GM04504 (cell line): ENCODE measurements at places on chromosomes 5 and 9.

GRCh38 chr9:69325409-69326212 is 596 bp downstream of the ENTREP1 start:
- no peak for DNase-seq

GRCh38 chr5:115600766-115601165 is 1.5 kb downstream of the TICAM2 start:
- DNase-seq: no peak

DNA sequence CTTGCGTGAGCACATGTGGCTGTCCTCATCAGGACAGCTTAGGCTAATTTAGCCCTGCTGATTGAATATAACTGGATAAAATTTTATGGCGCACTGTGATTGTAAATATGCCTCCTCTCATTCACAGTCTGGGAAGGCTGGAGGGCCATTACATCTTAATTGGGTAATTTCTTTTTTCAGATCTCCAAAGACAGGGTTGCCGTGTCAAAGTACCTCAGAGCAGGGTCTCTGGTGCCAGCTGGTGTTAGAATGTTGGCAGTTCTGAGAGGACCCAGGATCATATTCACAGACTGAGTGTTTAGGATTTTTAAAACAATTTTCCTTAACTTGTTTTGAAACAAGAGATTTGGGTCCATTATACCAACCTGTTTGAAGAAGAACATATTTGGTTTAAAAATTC is 455.7 kb upstream of the TLE4 start:
- no peak for DNase-seq

DNA sequence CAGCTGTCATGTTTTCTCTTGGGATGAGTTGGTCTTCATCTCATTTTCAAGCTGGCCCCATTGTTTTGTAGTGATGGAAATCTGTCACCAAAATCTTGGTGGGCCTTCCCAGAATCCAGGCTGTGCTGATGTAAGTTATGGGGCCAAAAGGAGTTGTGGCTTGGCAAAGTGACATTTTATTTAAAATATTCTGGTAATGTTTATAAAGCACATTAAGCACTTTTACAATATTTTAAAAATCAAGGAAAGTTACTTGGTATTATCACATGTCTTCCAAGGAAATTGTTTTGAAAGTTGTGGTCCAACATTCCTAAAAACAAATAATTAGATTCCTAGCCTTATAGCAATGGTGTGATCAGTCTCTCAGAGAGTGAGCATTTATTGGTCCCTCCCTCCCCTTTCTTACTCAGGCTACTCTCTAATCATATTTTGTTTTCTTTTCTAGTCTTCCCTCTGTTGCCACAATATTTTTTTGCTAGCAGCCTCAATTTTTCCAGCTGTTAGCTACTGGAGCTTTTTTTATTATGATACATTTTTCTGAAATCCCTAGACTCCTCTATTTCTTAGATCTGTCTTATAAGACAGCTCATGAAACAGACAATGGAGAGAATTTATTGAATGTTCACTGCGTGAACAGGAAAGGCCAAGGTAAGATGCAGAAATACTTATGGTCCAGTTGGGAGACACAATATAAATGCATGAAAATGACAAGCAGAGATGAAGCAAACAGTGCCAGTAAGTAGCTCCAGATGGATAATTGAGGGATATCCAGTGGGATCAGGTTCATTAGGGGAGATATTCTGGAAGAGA is 408.1 kb upstream of the ZNF608 start:
- DNase-seq: no peak

- no peak for DNase-seq
These were observed 20.6 kb upstream of the C5orf24 start for GRCh38 chr5:134825212-134825611.

DNA sequence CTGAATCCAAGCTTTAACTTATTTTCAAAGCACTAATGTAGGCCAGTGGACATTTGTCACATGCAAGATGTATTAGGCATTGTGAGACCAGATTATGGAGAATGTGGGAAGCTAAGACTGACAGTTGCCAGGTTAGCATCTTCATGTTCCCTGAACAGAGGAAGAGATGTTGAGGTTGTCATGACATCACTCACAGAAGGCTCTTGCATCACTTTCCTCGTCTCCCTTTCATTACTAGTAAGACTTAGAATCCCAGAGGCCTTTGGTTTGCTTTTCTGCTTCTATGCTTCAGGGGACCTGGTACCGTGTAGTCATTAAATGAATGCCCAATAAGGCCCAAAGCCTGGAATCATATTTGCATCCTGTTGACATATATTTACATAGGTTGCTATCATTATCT is 76.4 kb upstream of the RPS23 start:
- no peak for DNase-seq

- no peak for DNase-seq
These were observed 52.2 kb upstream of the NRARP start for GRCh38 chr9:137354153-137354844.

GRCh38 chr5:155947394-155948062 is 379.4 kb upstream of the SGCD start:
- peak; percentile 28 for DNase-seq

DNA sequence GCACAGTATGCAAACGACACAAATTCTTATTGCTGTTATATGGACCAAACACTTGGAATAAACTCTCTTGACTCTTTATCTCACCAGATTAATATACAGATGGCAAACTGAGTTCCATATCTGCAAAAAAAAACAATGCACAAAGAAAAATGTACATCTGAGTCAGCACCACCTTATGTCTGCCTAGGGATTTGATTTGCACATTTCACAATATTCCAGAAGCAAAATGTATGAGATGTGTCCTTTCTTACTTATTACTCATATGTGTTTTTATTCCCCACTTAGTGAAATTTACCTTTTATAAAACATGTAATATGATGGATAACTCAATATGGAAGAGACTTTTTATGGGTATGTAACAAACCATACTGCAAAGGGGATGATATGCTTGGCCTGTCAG is 236.9 kb downstream of the GLIS3 start:
- DNase-seq: no peak

GRCh38 chr9:69046723-69047122 is 11.2 kb downstream of the FXN start:
- DNase-seq: no peak
